ENCODE measurements at places on chromosomes 16 and 17.
A peak's percentile ranks its signal among the peaks of the same experiment; 100 is the strongest.

DNA sequence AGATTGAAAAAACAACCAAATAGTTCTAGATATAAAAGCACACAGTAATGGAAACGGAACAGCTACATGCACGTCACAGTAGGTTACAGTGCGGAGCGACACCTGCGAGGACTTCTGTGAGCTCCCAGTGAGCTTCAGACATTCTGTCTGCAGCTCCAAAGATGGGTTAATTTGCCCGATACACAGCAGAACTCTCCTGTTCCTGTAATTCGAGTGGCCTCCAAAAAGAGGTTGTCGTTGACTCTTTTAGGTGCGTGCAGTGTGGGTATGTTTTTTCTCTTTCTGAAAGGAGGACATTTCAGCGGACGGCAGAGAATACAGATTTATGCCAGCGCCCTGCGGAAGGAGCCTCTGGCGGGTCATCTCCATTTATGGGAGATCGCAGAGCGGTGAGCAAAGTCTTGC is 2.9 kb downstream of the OR1F1 start:
- DNase-seq, result no peak

- no peak for DNase-seq
These were observed 30.6 kb downstream of the TMEM92 start for GRCh38 chr17:50304781-50305404.

- peak; percentile 37 for DNase-seq
These were observed 451 bp downstream of the IL32 start for GRCh38 chr16:3065742-3066439.

GRCh38 chr17:72775237-72775636 is 317.3 kb downstream of the SLC39A11 start:
- no peak for DNase-seq

GRCh38 chr16:72649254-72649944 is 398.5 kb downstream of the ZFHX3 start:
- no peak for DNase-seq

- DNase-seq, result no peak
These were observed 201.8 kb downstream of the RPTOR start for GRCh38 chr17:80746262-80746935.

GRCh38 chr16:67247192-67248072 is at the start of gene FHOD1:
TSS of gene FHOD1 (minus strand) at chr16:67247481. CDS start at chr16:67247410, 71 bp downstream.
- peak; percentile 96 for DNase-seq

DNA sequence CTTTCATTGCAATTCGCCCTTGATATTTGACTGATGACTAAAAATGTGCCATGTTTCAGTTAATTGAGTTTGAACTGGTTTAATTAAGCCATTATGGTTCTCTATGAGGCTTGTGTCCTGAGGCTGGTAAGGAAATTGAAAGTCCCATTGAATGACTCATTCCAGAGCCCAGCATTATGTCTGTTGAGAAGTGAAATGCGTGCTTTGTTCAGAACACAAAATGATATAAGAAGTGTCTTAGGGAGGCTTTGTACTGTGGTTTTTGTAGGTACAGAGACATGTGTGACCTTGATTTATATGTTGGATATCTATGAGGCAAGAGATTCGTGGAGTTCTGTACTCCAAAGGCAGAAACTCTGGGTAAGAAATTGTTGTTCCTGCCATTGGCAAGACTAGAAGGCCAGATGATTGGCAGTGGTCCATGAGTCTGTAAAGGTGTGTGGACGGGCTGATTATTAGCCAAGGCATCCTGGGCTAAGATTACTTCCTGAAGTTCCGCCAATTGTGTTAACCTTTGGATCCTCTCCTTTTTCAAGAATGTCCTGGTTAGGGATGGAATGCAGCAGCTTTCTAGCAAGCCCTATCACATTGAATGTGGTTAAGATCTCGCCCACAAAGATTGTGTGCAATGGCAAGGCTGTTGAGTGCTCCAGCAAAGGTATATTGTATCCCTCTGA is 103.7 kb downstream of the NPIPB5 start:
- peak; percentile 24 for DNase-seq

- DNase-seq, result peak; percentile 54
These were observed 5.5 kb downstream of the TMEM132E start for GRCh38 chr17:34584805-34585416.

DNA sequence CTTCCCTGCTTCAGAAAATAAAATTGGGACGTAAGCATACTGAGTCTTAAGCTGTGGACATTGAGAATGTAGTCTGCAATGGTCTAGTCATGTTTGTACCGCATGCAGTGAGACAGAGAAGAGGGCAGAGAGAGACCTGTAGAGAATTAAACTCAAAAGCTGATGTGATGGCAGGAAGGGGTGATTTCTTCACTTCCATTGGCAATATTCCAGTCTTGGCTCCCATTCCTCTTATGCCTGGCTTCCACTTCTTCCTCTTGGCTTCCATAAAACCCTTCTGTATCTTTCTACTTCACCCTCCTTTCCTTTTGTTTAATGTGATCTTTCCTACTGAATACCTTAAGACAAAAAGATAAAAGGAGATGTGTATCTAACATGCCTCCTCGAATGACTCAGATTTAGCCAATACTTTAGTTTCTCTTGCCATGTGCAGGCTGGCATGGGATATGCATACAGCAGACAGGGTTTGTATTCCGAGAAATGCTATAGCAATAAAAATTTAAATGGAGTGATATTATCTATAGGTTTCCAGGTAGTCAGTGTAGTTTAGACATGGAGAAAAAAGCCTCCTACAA is 423.1 kb upstream of the DYNLRB2 start:
- DNase-seq, result no peak

GRCh38 chr16:13441675-13442074 is 478.3 kb upstream of the ERCC4 start:
- DNase-seq, result no peak

GRCh38 chr16:19027416-19027815 is 40.0 kb upstream of the COQ7 start:
- peak; percentile 85 for DNase-seq

GRCh38 chr17:9872852-9873251 is 32.2 kb downstream of the RCVRN start:
- DNase-seq, result no peak

GRCh38 chr17:41777574-41778188 is 8.8 kb downstream of the JUP start:
- DNase-seq, result peak; percentile 50

DNA sequence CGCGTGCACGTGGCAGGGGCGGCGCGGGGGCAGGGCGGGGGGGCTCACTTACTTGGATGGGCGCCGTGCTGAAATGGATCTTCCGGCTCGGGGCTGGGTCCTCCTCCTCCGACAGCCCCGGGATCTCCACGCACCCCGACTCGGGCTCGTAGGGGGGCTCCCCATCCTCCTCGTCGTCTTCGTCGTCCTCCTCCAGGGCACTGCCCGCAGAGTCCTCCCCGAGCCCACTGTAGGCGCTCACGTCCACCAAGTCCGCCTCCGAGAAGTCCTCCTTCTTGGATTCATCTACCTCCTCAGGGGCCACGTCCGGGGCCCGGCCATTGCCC is 1.4 kb downstream of the PPP1R9B start:
- no peak for DNase-seq

GRCh38 chr17:3891626-3892094 is 1.2 kb downstream of the CAMKK1 start:
- DNase-seq, result no peak

GRCh38 chr16:8492690-8493089 is 97.6 kb downstream of the TMEM114 start:
- no peak for DNase-seq

DNA sequence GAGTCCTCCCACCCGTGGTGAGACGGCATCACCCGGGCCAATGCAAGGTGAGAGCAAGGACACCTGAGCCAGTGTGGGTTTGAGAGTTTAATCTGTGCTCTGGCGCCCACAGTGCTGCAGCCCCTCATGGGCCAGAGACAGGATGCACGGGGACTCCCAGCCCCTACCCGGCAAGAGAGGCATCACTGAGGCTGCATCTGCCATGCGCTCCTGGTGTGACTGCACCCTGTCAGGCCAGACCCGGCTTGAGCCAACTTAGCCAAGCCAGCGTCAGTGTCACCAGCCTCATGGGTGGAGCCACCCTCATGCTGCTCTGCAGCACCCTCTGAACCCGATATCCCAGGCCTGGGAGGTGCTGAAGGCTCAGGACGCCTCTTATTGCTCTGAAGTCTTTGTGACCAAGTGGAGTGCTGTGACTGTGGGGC is 1.3 kb upstream of the BRICD5 start:
- no peak for DNase-seq

- peak; percentile 94 for DNase-seq
These were observed 1.4 kb downstream of the RHBDL1 start for GRCh38 chr16:676913-677312.

DNA sequence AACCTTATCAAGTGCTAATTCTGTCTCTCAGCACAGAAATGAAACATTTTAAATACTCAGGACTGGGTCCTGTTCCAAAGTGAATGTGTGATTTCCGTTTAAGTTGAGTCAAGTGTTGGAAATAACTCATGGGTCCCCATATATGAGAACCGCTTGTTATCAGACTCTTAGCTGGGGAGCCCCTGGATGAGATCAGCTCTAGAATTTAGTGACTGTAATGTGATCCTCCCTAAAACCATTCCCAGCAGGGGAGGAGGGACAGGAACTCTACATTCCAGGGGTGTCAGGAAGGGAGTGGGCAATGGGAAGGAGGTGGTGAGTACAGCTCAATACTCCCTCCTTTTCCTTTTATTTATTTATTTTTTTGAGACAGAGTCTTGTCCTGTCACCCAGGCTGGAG is 37.5 kb downstream of the OTOA start:
- no peak for DNase-seq

DNA sequence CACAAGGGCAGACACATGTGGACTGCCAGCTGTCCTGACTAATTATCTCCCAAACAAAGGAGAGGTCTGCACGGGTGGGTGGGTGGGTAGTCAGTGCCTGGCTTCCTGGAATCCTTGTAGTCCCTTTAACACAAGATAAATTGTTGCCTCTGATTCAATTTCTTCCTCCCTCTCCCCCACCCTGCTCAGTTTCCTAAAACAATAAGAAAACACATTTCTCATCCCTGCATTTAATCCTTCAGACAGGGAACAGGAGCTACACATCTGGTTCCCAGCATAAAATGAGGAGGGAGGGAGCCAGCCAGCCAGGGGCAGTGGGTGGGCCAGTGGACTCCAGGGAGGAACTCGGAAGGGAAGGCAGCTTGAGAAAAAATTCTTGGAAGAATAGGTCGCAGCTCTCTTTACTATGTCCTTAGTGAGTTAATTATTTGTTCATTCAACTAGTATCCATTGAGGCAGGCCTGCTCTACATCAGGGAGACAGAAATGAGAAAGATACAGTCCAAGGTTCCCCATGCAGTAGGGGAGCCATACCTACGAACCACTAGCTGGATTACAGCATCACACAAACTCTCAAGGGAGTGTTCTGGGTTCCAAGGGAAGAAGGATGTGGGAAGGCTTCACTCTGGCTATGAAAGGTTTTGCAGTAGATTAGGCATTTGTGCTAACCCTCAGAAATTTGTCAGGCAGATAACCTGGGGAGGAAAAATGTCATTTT is 58.3 kb downstream of the CCT6B start:
- DNase-seq, result no peak

GRCh38 chr16:70786020-70786755 is 14.8 kb downstream of the VAC14 start:
- DNase-seq, result no peak

GRCh38 chr17:42230225-42230624 is 35.9 kb upstream of the GHDC start:
- no peak for DNase-seq

DNA sequence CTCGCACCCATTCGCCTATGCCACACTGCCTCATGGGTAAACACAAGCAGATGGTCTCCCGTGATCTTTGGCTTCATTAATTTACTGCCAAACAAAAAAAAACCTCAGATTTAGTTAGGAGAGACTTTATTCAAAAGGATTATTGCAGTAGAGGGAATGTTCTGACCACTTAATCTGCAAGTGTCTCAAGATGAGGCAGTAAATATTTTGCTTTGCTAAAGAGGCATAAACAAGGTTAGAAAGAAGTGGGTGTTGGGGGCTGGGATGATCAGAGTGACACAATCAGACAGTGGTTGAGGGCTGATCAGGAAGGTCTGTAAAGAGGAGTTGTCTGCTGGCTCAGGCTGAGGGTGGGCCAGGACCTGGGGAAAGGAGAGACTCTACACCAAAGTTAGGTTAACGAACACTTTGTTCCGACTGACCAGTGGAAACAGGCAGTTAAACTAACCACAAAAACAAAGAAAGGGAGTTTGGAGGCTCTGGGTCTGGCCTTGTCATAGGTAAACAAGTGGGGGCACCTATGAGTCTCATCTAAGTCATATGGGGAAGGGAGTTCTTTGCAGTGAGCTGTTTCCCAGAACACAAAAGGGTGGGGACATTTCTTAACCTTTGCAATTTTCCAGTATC is 28.5 kb downstream of the HSD17B2 start:
- peak; percentile 11 for DNase-seq

DNA sequence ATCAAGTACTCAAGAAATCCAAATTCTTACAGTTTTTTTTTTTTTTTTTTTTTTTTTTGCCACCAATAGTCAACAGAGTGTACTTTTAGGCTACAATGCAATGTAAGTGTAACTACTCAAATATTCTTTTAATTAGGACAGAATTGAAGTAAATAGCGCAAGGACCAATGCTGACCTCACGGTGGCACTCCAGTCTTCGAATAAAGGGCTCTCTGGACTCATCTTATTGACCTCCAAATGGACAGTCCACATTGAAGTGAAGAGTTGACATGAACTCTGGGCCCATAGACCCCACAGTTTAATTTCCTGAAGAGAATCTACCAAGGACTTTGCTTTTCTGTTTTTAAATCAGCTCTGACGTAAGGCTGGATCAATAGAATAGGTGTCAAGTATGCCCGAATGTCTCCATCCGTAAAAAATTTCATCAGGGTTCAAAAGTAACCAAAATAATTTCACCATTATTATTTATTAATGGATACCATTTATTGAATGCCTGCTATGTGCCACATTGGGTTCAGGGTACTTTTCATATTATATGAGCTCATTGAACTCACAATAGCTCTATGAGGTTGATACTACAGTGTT is 7.3 kb upstream of the DDX52 start:
- peak; percentile 66 for DNase-seq

DNA sequence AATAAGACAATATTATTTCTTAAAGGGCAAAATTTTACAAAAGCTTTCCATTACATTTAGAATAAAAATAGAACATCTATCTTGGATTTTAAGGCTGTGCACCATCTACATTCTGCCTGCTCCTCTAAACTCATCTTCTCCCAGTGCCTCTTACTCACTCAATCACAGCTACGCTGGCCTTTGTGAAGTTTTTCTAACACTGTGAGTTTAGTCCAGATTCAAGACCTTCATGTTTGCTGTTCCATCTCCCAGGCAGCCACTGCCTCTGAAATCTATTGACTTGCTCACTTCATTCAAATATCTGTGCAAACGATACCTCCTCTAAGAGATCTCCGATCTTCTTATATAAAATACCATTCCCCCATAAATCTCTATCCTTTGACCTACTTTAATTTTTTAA is 673.4 kb upstream of the KIF2B start:
- no peak for DNase-seq
